ENCODE measurements at places on chromosomes 16 and 17. TPM values are rescaled to one million over a fixed set of nuclear protein-coding genes. Genes with fewer than 3 reads are reported as not detected.

The PGP gene
- 8.9 TPM for total RNA-seq

The KRT20 gene
- not detected for total RNA-seq

The PIPOX gene
- total RNA-seq = 2.1 TPM

The UNC13D gene
- 20.0 TPM for total RNA-seq

The PMP22 gene
- 226 TPM for total RNA-seq

The KRT39 gene
- not detected for total RNA-seq

The NACA2 gene
- total RNA-seq = not detected

DNA sequence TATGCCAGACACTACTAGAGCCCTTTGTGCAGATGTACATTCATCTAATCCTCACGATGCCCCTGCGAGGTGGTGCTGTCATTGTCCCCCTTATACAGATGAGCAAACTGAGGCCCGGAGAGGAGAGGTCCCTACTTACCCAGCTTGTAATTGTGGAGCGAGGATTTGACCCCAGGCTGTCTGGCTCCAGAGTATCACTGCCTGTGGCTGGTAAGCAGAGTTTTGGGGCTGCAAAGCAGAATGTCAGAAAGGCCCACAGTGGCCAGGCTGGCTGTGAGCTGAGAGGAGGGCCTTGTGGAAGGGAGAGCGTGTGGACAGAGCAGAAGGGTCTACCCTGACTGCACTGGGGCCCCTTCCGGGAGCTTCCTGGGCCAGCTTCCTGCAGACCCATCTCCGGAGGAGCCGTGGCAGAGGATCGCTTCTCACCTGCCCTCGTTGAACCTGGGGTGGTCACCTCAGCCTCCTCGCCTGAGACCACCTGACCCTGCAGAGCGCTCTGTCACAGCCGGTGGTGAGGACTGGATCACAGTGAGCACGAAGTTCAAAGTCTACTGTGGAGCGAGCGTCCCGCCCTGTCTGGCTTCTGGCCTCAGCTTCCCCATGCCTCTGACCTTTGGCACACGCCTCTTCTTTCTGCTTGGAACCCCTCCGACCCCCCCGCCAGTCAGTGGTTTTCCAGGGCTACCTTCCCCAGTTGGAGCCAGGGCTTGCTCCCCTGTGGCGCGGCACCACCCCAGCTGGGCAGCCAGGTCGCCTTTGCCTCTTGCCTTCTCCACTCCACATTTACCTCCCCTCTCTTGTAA, 12.1 kb downstream of the CMIP start:
- H3K36me3 ChIP-seq = no peaks in the 10 kb centered on the region
- H3K4me3 ChIP-seq = no peak overlapping the region
- DNase-seq = no peak
- no peaks in the 10 kb centered on the region for H3K4me1 ChIP-seq
- no peak overlapping the region for H3K27ac ChIP-seq
- no peaks in the 10 kb centered on the region for H3K27me3 ChIP-seq

DNA sequence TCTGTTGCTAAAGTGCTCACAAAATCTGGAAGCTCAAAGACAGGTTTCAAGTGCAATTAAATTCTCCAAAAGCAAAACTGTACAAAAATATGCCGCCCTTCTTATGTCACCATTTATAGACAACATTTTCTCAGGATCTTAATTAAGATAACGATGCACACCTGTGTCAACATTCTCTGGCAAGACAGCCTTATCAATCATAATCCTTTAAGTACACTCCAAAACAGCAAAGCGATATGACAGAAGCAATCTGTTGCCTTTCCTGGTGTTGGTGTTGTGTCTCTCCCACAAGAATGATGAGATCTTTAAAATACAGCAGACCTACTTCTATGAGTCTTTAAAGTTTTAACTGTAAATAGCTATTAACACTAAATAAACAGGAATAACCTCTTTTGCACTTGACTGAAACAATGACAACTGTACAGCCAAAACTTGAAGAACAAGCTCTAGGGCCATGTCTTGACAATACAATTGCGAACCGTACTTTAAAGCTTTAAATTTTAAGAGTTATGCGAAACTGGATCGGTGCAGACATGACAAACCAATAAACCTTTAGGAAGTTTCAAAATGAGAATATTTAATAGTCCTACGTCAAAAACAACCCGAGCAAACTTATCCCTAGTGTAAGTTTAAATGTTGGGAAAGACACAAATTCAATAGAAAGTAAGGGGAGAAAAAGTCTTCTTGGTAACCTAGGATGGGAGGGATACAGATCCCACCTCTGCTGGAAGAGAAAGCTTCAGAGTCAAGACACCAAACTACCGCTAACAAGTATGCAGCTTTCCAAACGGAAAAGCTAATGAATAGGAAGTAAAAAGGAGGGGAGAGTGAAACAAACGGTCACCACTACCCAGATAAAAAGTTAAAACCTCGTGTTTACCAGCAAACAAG, 3.3 kb upstream of the IRX5 start:
- H3K36me3 ChIP-seq = no peaks in the 10 kb centered on the region
- H3K27ac ChIP-seq = peak overlapping the region; percentile 66
- H3K4me3 ChIP-seq = peak overlapping the region; percentile 71
- no peaks in the 10 kb centered on the region for H3K27me3 ChIP-seq

DNA sequence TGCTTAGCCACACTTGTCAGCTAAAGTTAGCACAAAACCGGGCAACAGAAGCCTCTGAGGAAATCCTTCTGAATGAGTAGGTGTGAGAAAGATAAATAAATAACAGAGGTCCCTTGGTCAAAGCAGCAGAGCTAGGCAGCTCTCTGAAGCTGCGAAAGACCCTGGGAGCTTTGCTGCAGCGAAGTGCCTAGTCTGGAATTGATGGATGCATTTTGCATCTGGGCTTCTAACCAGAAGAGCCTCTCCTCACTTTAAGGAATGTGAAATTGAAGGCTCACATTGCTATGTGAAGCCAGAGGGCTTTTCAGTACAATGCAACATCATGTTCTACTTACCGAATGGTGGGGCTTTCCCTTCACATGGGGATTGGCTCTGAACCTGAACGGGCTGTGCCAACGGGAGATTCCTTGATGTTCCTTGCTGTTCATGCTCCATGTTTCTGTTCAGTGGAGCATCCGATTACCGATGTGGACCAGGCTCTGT, 274.6 kb downstream of the HS3ST3B1 start:
- DNase-seq = no peak
- no peak overlapping the region for H3K4me3 ChIP-seq
- H3K27ac ChIP-seq = no peak overlapping the region
- H3K36me3 ChIP-seq = no peaks in the 10 kb centered on the region
- H3K4me1 ChIP-seq = no peaks in the 10 kb centered on the region
- no peaks in the 10 kb centered on the region for H3K27me3 ChIP-seq

GRCh38 chr16:2970563-2970962, 1.4 kb downstream of the PAQR4 start:
- no peak overlapping the region for H3K4me3 ChIP-seq
- no peak overlapping the region for H3K27ac ChIP-seq
- H3K4me1 ChIP-seq = no peaks in the 10 kb centered on the region
- no peak for DNase-seq
- H3K27me3 ChIP-seq = no peaks in the 10 kb centered on the region
- no peaks in the 10 kb centered on the region for H3K36me3 ChIP-seq

DNA sequence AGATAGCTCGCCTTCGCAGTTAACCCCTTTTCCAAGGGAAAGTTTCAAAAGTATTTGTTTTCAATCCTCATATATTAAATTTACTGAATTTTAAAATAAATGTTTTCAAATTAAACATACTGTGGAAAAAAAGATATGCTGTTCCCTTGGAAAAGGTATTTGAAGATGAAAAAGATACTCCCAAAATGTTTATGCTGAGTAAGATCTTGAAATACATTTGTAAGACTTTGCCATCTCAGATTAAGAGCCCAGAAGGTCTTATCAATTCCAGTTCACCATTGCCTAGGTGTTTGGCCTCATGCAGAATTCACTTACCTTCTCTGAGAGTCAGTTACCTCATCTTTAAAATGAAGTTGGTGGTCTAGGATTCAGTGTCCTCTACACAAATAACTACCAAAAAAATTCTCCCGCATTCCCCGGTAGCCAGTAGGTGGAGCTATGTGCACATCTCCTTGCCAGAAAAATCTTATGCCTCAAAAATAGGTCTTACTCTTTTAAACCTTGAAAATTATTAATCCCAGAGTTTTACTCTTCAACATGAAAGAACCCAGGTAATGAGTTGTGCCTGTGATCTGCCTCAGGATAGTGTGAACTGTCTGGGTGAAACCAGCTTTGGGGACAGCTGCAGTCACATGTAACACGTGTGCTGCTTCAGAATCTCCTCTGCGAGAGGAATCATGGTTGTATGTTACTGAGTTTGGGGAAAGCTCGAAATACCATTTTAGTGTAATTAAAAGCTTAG, 178.3 kb downstream of the MRTFB start:
- H3K27me3 ChIP-seq = no peaks in the 10 kb centered on the region
- no peak for DNase-seq
- no peak overlapping the region for H3K4me3 ChIP-seq
- H3K36me3 ChIP-seq = peaks cover 24% of the 10 kb centered on the region

DNA sequence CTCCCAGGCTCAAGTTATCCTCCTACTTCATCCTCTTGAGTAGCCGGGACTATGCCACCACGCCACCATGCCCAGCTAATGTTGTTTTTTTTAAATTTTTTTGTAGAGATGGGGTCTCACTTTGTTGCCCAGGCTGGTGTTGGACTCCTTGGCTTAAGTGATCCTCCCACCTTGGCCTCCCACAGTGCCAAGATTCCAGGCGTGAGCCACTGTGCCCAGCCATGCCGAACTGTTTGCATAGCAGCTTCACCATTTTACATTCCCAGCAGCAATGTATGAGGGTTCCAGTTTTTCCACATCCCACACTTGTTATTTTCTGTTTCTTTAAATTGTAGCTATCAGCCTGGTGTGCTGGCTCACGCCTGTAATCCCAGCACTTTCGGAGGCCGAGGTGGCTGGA, 2.2 kb upstream of the CTRB1 start:
- no peaks in the 10 kb centered on the region for H3K36me3 ChIP-seq
- H3K27ac ChIP-seq = no peak overlapping the region
- H3K4me3 ChIP-seq = no peak overlapping the region

- H3K4me1 ChIP-seq = no peaks in the 10 kb centered on the region
- no peak overlapping the region for H3K4me3 ChIP-seq
- H3K27ac ChIP-seq = no peak overlapping the region
- no peak for DNase-seq
- no peaks in the 10 kb centered on the region for H3K27me3 ChIP-seq
These were observed 391.1 kb downstream of the CNTNAP4 start for GRCh38 chr16:76668207-76668725.

GRCh38 chr16:82681592-82681991, 54.8 kb downstream of the CDH13 start:
- no peaks in the 10 kb centered on the region for H3K27me3 ChIP-seq
- no peaks in the 10 kb centered on the region for H3K36me3 ChIP-seq
- DNase-seq = no peak
- no peak overlapping the region for H3K27ac ChIP-seq

GRCh38 chr17:18257268-18257981, 1.1 kb downstream of the FLII start:
- H3K36me3 ChIP-seq = peaks cover 5% of the 10 kb centered on the region
- DNase-seq = peak; percentile 89
- no peaks in the 10 kb centered on the region for H3K4me1 ChIP-seq
- H3K4me3 ChIP-seq = peak overlapping the region; percentile 84

GRCh38 chr17:80826955-80827645, 164.5 kb upstream of the CHMP6 start:
- peak; percentile 95 for DNase-seq
- H3K27me3 ChIP-seq = no peaks in the 10 kb centered on the region
- H3K36me3 ChIP-seq = peaks cover 3% of the 10 kb centered on the region
- H3K27ac ChIP-seq = no peak overlapping the region

GRCh38 chr17:66018786-66019185, 173.1 kb downstream of the CEP112 start:
- no peak for DNase-seq
- no peak overlapping the region for H3K27ac ChIP-seq
- H3K36me3 ChIP-seq = no peaks in the 10 kb centered on the region
- H3K27me3 ChIP-seq = no peaks in the 10 kb centered on the region
- no peak overlapping the region for H3K4me3 ChIP-seq
- H3K4me1 ChIP-seq = no peaks in the 10 kb centered on the region

DNA sequence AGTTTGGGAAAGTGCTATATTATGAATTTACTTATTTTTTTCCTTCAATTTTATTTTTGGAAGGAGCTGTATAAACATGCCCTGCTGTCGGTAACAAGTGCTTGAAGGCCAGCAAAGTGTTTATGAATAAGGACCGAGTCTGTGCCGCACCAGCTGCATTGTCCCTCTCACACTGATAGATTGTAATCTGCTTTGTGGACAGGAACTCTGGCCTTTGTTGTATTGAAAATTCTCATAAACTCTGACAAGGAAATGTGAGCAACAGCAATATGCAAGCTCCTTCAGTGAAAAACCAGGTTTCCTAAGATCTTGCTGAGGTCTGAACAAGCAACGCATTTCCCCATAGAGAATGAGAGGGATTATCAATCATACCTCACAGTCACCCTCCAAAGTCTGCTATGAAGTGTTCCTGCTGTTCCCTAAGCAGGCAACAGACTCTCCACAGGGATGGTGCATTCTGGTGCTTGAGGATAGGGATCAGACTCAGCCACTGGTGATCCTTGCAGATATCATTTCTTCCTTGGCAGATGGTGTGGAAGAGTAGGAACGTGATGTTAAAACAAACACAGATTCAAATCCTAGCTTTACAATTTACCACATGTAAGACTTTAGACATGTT, 109.6 kb downstream of the KCNJ2 start:
- no peak overlapping the region for H3K4me3 ChIP-seq
- H3K4me1 ChIP-seq = no peaks in the 10 kb centered on the region
- no peak overlapping the region for H3K27ac ChIP-seq
- no peaks in the 10 kb centered on the region for H3K36me3 ChIP-seq
- DNase-seq = no peak
- H3K27me3 ChIP-seq = no peaks in the 10 kb centered on the region

- no peak overlapping the region for H3K27ac ChIP-seq
- H3K4me3 ChIP-seq = no peak overlapping the region
- no peaks in the 10 kb centered on the region for H3K36me3 ChIP-seq
These were observed 142.4 kb downstream of the TOX3 start for GRCh38 chr16:52404546-52404945.

- DNase-seq = no peak
- no peak overlapping the region for H3K4me3 ChIP-seq
- no peak overlapping the region for H3K27ac ChIP-seq
- H3K4me1 ChIP-seq = peaks cover 11% of the 10 kb centered on the region
These were observed 54.4 kb downstream of the MPRIP start for GRCh38 chr17:17096438-17097178.

DNA sequence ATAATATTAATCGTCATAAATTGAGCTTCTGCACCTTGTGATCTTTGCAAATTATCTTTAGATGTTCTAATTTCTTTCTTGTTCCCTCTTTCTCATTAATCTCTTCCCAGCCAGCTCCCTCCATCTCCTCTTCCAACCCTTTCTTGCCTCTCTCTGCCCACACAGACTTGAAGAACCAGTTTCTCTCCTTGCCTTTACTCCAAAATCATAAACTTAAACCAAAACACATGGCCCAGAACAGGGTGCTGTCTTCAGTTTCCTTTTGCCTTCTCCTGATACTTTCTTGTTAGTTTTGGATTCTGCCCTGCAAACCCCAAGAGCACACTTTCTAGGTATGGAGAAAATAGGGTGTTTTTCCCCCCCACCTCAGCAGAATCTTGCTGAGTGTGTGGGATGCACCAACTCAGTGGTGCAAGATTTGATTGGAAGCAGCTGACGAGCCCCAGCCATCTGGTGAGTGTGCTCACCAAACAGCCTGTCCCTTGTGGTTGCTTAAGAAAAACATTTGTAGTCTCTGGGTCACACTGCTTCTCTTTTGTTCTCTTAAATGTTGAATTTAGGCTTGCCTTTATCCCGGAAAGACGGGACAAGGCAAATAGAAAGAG, 175.8 kb upstream of the MAF start:
- H3K27ac ChIP-seq = no peak overlapping the region
- no peaks in the 10 kb centered on the region for H3K36me3 ChIP-seq
- no peaks in the 10 kb centered on the region for H3K4me1 ChIP-seq
- DNase-seq = no peak
- H3K4me3 ChIP-seq = no peak overlapping the region
- H3K27me3 ChIP-seq = no peaks in the 10 kb centered on the region

GRCh38 chr16:79986352-79986751, 385.8 kb upstream of the MAF start:
- H3K27ac ChIP-seq = no peak overlapping the region
- no peak for DNase-seq
- no peaks in the 10 kb centered on the region for H3K27me3 ChIP-seq
- H3K4me1 ChIP-seq = no peaks in the 10 kb centered on the region
